D721Med (cell line): ENCODE measurements at places on chromosomes 6 and 20.

- DNase-seq, result no peak
Observed at GRCh38 chr6:38183856-38184584, 364.5 kb downstream of the ZFAND3 start.

DNA sequence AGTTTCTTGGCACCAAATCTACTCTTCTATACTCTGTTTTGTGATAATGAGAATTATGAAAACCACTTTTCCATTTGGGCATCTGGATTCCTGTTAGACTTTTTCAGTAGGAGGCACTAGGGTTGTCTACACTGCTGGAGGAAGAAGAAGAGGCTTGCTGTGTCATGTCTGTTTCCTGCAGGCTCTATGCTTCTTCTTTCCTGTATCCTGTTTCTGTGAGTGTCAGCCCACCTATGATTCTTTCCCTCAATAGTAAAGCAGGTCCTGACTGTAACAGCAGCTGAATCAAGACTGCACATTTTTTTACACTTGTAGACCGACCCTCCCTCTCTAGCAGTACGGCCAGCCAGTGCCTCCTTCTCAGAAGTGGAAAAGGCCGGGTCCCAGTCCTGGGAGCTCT lies 603.9 kb downstream of the HDGFL1 start:
- no peak for DNase-seq

DNA sequence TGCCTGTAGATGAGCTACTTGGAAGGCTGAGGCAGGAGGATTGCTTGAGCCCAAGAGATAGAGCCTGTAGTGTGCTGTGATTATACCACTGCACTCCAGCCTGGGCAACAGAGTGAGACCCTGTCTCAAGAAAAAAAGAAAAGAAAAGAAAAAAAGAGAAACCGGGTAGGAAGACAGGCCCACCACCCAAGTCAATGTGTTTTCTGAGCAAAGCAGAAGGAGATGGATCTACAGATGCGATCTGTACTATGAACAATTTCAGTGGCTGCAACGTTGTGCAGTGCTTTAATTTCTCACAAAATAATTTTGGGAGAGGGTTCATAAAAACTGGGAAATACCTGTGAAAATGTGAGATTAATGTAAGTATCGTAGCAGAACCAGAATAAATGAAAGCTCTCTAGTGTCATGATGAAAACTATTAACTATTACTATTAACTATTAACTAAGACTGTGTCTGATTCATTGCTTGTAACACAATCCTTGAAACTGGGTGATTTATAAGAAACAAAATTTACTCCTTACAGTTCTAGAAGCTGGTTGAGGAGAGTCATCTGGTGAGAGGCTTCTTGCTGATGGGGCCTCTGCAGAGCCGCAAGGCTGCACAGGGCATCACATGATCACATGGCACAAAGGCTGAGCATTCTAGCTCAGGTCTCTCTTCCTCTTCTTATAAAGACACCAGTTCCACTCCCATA lies 233.1 kb upstream of the ZNF217 start:
- no peak for DNase-seq

DNA sequence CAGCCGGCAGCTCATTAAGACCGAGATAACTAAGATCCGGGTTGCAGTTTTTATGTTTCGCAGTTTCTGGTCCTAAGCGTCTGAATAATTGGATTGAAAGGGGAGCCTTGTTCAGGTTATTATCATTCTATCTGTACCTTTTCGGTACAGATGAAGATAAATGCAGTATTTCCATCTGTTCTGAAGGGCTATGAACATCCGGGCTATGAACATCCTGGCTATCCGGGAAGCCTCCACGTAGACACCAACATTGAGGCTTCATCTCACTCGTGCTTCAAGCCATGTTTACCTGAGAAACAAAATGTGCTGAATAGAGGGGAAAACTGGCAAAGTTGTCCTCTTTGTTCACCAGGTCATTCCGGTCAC lies 399 bp upstream of the REPS1 start:
- DNase-seq, result no peak

- no peak for DNase-seq
Observed at GRCh38 chr20:48247961-48248360, 462.7 kb upstream of the SULF2 start.

DNA sequence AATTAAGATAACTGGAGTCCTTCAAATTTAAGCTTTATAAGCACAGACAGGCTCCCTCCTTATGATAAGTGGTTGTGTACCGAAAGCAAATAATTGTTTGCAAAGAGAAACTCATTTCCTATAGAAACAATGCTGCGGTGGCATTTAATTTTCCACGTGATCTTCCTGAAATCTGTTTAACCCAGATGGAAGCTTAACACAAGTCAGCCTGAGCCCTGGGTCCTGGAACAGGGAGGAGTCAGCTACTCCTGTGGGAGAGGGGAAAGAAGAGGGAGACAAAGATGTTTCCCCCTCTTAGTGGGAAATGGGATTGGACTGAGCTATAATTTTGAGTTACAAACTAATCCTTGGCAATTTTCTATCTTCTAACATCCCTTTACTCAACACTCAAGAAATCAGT lies 136.5 kb downstream of the ELOVL4 start:
- DNase-seq, result no peak

DNA sequence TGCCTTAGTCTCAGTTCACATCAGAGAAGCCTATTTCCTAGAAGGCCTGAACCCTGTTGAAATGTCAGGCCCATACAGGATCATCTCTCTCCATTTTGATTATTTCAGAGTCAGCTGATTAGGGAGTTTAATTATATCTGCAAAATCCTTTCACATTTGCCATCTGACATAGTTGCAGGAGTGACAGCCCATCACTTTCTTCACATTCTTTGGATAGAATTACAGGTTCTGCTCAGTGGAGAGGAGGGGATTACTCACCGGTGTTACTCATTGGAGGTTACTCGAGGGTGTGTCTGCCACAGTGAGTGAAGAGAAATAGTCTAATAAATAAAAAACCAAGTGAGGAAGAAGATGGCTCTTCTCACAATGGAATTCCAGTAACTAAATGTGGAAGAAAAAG lies 216.8 kb downstream of the TMEM242 start:
- no peak for DNase-seq
